Right renal pelvis (tissue), 4 donors: ENCODE measurements at places on chromosomes 11 and 22.

DNA sequence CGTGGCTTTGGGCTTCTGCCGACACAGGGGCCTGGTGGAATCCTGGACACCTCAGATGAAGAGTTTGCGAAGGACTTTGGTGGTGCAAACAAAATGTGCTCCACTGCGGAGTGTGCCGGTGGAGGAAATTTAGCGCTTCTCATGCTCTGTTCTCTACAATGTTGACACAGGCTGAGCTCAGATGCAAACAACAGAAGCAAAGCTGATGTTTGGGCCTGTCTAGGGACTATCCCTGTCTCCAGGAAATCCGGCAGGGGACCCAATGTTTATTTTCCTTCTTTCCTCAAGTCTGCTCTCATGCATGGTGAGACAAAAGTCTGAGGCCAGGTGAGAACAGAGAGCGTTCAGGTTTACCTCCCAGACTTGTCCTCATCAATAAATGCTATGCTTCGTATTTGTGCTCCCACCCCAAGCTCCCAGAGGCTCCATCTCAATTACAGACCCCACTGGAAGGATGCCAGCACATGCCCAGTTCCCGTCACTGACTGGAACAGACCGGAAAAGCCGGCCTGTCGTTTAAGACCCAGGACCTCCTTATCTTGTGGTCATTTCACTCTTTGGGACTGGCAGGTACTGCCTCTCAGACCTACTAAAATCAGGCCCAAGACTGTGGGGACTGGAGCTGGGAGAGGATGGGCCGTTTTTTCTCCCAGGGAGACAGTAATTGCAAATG lies 105.7 kb upstream of the B3GAT1 start:
- DNase-seq: no peak

GRCh38 chr11:60502221-60502775 lies 9.7 kb downstream of the MS4A12 start:
- no peak for DNase-seq

DNA sequence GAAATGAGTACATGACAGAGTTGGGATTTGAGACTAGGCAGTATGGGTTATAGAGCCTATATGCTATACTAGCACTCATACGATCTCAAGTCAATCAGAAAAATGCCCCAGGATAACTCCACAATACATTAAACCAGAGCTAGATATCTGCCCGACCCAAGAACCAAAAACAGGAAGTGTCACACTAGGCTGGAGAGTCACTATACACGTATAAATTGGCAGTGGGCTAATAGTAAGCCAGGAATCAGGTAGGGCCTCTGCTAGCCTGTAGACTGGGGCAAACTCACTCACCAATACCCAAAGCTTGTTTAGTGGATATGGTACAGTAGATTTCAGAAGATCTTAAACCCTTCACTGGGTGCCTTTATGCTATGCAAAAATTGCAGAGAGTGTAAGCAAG lies 16.2 kb upstream of the EIF4G2 start:
- no peak for DNase-seq

DNA sequence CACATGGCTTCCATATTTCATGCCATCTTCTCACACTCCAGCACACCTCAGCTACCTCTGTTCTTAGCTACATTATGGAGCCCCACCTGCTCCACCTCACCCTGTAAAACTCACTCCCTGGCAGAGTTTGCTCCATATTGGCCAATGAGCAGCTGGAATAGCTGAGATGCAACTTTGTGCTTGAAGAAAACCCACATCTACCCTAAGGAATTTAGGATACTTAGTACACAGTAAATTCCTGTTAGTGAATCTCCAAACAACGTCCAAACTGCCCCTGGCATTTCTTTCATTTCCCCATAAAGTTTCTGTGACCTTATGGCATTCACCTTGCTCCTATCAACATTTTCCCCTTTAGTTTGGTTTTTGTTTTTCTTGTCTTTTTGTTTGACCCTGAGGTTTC lies 2.2 kb upstream of the VWCE start:
- DNase-seq: no peak

DNA sequence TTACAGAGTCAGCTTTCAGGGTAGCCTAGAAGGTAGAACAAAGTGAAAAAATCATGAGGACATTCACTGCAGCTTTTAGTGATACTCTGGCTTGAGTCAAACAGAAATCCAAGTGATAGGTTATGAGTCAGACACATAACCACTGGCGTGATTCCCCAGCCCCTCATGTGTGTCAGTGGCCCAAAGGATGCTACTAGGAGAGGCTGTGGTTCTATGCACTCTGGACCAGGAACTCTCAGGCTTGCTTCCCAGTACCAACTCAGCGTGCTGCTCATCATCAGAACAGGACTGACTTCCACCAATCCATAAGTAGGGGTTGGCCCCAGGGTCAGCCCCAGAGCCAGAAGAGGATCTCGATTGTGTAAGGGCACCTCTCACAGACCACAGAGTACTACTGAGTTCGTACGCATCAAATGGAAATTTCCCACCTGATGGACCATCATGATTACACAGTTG lies 116.8 kb downstream of the MED15 start:
- no peak for DNase-seq

- DNase-seq: no peak
These were observed 5.3 kb upstream of the CDC42BPG start for GRCh38 chr11:64849598-64850356.
